ENCODE measurements at places on chromosomes 16 and 17. TPM values are rescaled to one million over a fixed set of nuclear protein-coding genes. Genes with fewer than 3 reads are reported as not detected.

The PIRT gene
- not detected for total RNA-seq

The ABCA6 gene
- total RNA-seq, result 53.5 TPM

The ADAD2 gene
- not detected for total RNA-seq

The KRTAP3-2 gene
- not detected for total RNA-seq

The GH2 gene
- not detected for total RNA-seq

The WFIKKN1 gene
- total RNA-seq, result not detected

The SMCR8 gene
- 12.2 TPM for total RNA-seq

The CPNE7 gene
- 4.3 TPM for total RNA-seq

The CMTM4 gene
- 10.5 TPM for total RNA-seq

Data from cardiac atrium fibroblast (primary cell).